ENCODE measurements at places on chromosomes 4 and X.

GRCh38 chr4:10577508-10578426 lies 106.8 kb downstream of the CLNK start:
- no peak for DNase-seq

- DNase-seq = no peak
Measured at GRCh38 chr4:139890816-139891215, 225.2 kb downstream of the MGST2 start.

GRCh38 chr4:26145212-26145611 lies 175.6 kb upstream of the RBPJ start:
- no peak for DNase-seq

DNA sequence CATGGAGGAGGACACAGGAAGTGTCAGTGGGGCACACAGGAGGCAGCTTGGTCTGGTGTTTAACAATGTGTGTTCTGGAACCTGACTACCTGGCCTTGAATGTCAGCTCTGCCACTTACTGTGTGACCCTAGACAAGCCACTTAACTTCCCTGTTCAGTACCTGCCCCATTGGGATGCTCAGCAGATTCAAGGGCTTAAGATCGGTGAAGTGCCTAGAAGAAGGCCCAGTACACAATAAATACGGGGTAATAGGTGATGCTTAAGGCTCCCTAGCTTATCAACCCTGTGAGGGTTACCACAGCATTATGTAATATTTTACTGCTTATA lies 1.6 kb upstream of the CHIC2 start:
- DNase-seq = no peak

DNA sequence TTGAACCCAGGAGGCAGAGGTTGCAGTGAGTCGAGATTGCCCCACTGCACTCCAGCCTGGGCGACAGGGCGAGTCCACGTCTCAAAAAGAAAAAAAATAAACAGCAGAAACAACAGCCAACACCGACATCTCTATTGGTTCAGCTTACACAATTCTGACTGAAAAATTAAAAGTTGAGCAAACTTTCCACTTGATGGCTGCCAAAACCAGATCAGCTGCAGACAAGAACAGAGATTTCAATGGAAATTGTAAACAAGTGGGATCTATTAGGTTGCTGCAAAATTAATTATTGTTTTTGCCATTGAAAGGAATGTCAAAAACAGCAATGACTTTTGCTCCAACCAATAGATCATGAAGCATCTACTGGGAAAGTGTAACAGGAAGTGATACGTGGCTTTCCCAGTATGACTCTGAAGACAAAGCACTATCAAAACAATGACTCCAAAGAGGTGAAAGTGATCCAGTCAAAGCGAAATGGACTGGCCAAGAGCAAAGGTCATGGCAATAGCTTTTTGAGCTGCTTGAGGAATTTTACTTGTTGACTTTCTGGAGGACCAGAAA lies 26.3 kb downstream of the UPF3B start:
- no peak for DNase-seq

DNA sequence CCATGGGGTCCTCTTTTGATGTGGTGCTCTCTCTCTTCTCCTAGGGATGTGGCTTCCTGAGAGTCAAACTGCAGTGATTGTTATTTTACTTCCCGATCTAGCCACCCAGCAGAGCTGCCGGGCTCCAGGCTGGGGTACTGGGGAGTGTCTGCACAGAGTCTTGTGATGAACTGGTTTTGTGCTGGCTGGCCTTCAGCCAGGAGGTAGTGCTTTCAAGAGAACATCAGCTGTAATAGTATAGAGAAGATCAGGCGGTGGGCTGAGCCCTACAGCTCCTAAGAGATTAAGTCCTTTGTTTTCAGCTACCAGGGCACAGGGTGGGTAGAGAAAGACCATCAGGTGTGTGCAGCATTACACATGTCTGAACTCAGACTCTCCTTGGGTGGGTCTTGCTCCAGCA lies 59.0 kb upstream of the AGTR2 start:
- DNase-seq = no peak

Measured in NCI-H2029 treated with DMSO at 0.1 percent for 48 hours (cell line).